AG04450 (cell line): ENCODE measurements at places on chromosomes 6 and 20.

DNA sequence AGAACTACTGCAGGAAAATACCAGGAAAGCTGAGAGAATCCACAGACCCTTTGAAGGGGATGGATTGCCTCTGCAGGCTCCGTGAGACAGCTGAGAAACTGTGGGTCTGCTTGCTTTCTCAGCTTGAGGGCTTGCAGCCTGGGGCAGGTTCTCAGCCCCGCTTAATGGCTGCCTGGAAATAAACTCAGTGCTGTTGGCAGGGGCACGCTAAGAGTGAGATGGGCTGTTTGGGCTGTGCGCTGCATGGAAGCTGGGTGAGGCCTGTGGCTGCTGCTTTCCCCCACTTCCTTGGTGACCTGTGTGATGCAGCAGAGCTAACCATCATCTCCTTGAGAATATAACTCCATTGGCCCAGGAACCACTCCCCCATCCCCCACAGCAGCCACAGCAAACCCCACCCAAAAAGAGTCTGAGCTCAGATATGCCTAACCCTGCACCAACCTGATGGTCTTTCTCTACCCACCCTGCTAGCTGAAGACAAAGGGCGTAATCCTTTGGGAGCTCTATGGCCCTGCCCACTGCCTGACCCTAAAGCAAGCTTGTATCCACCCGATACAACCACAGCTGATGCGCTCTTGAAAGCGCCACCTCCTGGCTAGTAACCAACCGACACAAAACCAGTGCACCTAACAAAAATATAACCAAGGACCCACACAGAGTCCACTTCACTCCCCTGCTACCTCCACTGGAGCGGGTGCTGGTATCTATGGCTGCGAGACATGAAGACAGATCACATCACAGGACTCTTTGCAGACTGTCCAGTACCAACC, 800.6 kb upstream of the MAP3K7 start:
- DNase-seq, result no peak

DNA sequence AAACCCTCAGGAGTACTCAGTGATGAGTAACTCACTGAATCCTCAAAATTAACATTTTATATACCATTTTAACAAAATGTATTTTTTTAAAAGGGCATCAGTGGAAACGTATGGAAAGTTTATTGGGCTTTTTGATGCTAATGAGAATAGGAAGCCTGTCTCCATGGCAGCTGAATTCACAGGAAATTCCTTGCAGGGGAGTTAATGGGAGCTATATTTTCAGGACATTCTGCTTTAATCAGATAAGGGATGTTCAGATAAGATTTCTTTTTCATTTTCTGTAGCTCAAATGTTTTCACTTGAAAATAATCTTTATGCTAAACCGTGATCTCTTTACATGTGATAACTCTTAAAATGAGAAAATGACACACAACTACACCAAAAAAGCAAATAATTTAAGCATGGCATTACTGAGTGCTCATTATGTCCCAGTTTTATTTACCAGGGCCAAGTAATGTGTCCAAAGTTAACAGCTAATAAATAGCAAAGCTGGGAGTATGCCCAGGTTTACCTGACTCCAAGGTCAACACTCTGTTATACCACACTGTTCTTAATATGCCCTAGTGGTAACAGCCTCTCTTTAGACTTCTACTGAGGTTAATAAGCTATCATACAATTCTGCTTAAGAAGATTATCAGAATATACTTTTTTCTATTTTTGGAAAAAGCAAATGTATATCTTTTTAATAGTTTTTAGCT, 348.1 kb downstream of the GRIK2 start:
- no peak for DNase-seq

DNA sequence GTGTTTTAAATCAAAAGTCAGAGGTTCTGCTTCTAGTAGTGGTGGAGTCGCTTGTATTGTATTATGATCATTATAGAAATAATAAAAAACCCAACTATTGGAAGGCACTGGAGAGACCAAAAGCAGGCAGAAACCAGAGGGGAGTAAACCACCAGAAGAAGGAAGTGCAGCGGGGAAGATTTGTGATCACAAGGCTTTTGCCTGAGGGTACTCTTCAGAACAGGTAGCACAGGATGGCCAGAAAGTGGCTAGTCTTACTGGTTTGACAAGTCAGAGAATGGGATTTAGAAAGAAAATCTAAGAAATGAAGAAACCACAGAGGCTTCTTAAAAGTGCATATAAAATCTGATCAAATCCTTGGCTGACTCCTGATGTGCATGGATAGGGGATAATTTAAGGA, 24.0 kb downstream of the MAPK13 start:
- DNase-seq, result no peak

DNA sequence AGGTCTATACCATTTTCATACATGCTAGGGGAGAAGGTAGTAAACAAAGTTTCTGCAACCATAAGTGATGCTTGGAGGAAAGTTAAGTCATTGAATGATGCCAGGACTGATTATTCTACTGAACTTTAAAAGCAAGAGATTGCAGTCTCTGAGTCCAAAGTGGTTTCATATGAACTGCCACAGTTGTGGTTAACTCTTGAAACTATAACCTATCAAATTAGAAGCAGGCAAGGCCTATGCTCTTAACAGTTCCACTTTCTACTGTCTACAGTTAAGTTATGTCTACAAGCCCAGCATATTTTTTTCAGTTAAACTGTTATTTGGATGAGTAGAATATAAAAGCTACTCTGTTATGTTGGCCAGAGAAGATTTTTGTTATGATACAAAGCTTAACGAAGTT, 326.5 kb upstream of the RUNX2 start:
- DNase-seq, result no peak

DNA sequence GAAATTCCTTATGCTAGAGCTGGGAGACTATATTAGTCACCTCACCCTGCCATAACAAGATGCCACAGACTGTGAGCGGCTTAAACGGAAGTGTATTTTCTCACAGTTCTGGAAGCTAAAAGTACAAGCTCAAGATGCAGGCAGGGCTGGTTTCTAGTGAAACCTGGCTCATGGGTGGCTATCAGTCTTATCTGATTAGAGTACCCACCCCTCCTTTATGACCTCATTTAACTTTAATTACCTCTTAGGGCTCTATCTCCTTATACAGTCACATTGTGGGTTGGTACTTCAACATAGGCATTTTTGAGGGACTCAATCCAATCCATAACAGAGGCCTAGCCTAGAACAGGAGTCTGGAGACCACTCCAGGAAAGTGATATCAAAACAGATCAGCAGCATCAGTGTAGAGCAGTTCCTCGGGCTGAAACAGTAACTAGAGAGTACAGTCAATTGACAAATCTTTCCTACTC, 2.3 kb upstream of the SNRNP48 start:
- no peak for DNase-seq

GRCh38 chr20:57389695-57390603, 1.2 kb upstream of the RBM38 start:
- no peak for DNase-seq

- DNase-seq, result no peak
Measured at GRCh38 chr6:136666041-136666440, 115.8 kb upstream of the MAP7 start.

GRCh38 chr20:46296526-46297250, 11.6 kb downstream of the CDH22 start:
- no peak for DNase-seq

DNA sequence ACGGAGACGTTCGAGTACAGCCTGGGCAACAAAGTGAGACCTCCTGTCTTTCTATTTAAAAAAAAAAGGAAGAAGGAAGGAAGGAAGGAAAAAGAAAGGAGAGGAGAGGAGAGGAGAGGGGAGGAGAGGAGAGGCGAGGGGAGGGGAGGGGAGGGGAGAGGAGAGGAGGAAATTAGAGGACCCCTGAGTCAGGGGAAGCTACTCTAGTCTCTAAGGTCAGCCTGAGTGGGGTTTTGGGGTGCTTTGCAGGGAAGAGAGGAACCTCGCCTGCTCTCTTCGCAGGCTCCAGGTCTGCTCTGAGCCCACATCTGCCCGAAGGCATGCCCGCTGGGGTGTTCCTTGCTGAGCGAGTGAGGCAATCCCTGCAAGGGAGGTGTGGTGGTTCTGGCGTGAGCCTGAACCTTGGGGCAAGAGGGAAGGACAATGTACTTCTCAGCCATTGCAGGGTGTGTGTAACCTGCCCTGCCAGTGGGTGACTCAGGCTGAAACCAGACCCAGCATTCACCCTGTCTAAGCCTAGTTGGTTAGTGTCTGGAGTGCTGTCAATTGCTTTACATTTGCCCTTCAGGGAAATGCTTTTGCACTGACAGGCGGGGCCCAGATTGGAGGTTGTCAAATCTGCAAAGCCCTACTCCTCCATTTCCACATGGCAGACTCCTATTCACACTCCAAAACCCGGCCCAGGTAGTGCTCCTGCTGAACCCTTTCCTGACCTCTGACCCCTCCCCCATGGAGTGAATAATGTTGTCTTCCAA, 15.3 kb upstream of the MMP9 start:
- DNase-seq, result no peak

GRCh38 chr20:50916257-50916656, 15.0 kb downstream of the ADNP start:
- DNase-seq, result no peak

- no peak for DNase-seq
Measured at GRCh38 chr20:1215386-1216170, 10.3 kb upstream of the RAD21L1 start.

- no peak for DNase-seq
Measured at GRCh38 chr6:8321671-8322404, 113.5 kb downstream of the SLC35B3 start.

GRCh38 chr6:30378290-30378937, 33.5 kb downstream of the RPP21 start:
- DNase-seq, result no peak

GRCh38 chr20:39861381-39861780, 827.7 kb downstream of the MAFB start:
- no peak for DNase-seq

DNA sequence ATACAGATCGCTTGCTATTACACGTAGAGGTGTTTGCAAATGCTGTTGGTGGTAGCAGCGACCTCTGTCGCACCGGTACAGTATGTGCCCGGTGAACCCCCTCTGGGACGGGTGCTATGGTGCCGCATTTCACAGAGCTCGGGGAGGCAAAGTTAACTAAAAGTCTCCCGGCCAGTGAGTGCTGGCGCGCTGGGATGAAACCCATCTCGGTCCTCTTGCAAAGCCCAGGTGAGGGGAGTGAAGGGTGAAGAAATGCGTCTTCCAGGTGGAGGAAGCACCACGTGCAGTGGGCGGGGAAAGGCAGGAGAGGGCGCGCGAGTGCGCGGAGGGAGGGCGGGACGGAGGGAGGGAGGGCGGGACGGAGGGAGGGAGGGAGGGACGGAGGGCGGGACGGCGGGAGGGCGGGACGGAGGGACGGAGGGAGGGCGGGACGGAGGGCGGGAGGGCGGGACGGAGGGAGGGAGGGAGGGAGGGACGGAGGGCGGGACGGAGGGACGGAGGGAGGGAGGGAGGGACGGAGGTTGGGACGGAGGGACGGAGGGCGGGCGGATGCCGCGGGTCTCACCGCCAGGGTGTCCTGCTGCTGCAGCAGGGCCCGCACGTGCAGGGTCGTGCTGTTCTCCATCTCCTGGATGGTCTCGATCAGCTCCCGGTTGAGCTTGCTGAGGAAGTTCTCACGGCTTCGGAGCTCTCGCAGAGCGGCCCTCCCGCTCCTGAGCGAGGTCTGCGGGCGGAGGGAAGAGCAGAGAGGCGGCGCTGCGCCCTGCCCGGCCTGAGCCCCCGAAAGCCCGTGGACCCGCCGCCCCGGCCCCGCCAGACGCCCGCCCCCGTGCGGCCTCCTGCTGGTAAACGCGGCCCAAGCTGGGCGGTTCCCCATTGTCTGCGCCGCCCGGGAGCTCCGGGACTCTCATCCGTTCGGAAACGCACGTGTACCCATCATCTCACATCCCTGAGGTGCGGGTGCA, 11.7 kb downstream of the C20orf96 start:
- no peak for DNase-seq

DNA sequence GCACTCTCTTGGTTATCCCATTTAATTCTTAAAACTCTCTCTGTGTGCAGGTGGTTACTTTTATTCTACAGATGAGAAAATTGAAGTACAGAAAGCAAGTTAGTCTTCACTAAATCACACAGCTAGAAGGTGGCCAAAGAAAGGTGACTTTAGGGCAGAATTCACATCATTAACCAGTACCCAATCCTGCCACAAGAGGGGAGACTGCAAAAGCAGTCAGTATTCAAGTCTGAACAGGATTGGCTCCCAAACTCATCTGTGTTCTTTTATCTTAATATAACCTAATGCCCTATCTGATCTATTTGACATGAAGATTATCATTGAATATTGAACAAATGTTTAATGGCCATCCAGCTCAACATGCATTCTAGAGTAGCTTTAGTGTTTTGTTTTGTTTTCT, 225.3 kb upstream of the FAM83B start:
- no peak for DNase-seq

GRCh38 chr20:21719592-21720214, 14.2 kb downstream of the PAX1 start:
- peak; percentile 20 for DNase-seq

DNA sequence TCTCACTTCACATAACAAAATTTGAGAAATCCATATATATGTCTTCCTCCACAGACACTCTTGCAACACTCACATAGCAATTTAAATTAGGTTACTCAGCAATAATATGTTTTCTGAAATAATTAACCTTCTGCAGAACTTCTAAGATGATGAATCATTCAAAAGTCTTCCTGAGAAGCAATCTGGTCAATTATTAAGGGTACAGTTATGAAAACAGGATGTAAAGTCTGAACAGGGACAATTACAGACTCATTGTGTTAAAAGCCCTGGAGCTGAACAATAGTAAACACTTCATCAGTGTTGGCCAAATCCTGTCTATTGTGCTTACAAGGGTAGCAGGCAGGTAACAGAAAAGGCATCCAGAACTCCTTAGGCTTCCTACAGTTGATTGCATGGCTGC, 75.4 kb downstream of the FILIP1 start:
- no peak for DNase-seq

GRCh38 chr20:56443654-56444540, 24.5 kb upstream of the RTF2 start:
- peak; percentile 59 for DNase-seq

- DNase-seq, result no peak
Measured at GRCh38 chr20:49979030-49979832, 3.5 kb upstream of the SNAI1 start.

DNA sequence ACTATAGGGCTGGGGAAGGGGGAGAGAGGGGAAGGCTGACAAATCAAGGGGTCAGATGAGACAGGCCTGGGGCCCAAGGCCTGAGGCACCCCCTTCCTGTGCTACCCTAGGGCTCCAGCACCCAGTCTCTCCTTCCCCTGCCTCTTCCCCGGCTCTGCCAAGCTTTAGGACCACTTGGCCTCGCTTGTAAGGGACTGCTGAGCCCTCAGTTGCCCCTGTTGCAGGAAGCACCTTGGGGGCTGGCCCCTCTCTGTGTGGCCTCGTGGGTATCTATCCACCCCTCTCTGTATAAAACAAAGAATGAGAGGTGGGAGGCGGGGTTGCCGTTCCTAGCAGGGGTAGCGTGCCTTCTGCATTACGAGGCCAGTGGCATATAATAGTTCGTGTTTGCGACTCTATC, 21.4 kb upstream of the SMOC2 start:
- DNase-seq, result no peak

- no peak for DNase-seq
Measured at GRCh38 chr6:36915599-36915998, 29.8 kb downstream of the C6orf89 start.

DNA sequence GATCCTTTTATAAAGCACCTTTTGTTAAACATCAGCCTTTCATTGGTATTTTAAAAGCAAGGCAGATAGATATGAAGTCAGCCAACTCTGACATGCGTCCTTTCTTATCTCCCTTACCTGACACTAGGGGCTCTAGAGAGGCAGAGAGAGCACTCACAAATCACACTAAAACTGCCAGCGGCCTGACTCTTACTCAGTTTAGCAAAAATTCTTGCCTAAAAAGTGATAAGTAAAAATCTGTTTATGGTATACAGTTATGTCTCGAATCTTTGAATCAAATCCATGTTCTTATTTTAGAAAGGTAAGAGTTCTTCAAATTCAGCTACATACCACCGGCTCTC, 10.4 kb upstream of the TDRD6 start:
- no peak for DNase-seq
